ENCODE measurements at places on chromosomes 2 and 18.

DNA sequence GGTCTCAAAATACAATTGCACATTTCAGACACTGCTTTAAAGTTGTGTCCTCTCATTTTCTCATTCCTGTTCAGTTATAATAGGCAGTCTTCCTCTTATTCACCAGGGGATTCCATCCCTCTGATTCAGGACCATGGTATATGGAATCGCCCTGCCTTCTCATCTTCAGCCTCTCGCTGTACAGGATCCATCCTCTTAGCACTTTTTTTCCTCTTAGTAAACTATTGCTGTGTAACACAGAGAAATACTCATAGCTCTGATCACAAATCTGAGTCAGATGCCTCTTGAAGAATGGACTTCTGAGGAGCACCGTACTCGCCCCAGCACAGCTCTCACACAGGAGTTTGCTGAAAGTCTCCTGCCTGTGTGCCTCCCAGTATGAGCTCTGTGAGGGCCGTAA, 11.3 kb downstream of the RMP24 start:
- no peak for DNase-seq

DNA sequence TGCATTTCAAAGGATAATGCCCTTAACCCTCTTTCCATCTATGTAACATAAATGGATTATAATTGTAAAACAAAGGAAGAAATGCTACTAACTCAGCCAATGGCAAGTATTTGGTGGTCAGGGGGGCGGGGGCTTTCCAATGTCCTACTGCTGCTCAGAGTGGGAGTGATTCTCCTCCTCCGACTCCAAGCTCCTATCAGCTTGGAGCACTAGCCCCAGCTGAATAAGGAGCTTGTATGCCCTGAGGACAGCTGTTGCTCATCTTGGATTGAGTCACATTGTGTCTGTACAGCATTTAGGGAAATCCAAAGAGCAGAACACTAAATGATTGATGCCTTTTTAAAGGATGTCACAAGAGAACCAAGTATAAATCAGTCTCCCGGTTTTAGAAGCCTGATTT, 105.6 kb upstream of the ZNF521 start:
- no peak for DNase-seq

DNA sequence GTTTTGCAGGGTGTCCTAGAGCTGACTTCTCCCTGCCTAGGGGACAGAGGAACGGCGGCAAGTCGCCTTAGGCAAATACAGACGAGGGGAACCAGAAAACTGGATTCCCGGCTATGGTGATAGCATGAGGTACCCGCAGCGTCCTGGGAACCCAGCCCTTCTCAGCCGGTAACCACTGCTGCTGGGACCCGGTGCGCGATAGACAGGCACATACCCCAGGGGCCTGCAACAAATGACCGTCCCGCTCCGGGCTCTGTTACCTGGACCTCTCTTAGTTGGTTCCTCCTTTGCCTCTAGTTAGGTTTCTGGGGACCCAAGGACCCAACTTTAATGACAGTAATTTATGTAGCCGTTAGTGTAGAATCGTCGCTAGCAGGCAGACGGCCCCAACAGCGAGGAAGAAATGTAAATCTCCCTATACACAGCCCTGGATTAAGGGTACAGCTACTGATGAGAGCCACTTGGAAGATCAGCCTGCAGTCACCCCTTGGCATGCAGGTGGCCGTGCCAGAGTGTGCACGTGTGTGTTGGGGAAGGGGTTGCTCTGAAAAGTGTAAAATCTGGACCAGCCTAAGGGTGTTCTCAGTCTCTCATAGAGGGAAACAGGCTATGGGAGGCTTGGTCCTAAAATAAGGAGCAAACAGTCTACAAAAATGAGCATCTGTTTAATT, 819 bp upstream of the SERPINE2 start:
- no peak for DNase-seq

DNA sequence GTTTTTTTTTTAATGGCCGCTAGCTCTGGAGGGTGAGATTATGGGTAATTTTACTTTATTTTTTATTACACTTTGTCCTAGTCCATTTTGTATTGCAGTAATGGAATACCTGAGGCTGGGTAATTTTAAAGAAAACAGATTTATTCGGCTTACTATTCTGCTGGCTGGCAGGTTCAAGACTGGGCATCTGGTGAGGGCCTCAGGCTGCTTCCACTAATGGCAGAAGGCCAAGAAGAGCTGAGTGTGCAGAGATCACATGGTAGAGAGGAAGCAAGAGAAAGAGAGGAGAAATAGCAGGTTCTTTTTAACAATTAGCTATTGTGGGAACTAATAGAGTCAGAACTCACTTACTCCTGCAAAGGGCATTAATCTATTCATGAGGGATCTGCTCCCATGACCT, 52.4 kb upstream of the ARHGAP28 start:
- DNase-seq: no peak

GRCh38 chr2:86476092-86476491, 34.9 kb downstream of the KDM3A start:
- peak; percentile 30 for DNase-seq

DNA sequence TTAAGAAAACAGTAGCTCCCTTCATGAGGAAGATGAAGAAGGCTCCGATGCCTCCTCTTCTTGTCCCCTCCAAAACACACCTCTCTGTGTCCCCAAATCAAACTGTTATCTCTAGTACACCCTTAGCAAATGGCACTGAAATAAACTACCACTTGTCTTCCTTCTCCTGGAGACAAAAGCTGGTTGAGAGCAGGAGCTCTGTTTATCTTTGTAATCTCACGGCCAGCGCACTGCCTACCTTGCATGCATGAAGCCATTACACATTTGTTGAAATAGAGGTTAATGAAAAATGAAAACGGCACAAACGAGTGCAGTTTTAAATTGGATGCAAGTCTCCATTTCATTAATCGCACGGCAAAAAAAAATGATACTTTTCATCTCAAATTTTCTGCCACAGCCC, 113.7 kb downstream of the EPB41L3 start:
- DNase-seq: no peak

GRCh38 chr2:229270551-229271410, at the start of gene PID1:
Gene PID1 (minus strand): TSS chr2:229271287. CDS start chr2:229271043, 244 bp downstream.
- DNase-seq: peak; percentile 71

GRCh38 chr2:54809819-54810218, 86.4 kb downstream of the EML6 start:
- DNase-seq: no peak

DNA sequence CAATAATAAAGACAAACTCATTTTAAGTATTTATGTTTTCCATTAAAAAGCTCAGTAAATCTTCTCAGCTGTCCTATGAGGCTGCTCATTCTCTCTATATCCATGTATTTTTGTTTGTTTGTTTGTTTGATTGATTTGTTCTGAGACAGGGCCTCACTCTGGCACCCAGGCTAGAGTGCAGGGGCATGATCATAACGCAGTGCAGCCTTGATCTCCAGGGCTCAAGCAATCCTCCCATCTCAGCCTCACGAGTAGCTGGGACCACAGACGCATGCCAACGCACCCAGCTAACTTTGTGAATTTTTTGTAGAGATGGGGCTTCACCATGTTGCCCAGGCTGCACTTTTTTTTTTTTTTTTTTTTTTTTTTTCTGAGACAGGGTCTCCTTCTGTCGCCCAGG, 5.6 kb downstream of the STRN start:
- no peak for DNase-seq

GRCh38 chr2:238585836-238586821, 159.4 kb downstream of the ASB1 start:
- DNase-seq: no peak

DNA sequence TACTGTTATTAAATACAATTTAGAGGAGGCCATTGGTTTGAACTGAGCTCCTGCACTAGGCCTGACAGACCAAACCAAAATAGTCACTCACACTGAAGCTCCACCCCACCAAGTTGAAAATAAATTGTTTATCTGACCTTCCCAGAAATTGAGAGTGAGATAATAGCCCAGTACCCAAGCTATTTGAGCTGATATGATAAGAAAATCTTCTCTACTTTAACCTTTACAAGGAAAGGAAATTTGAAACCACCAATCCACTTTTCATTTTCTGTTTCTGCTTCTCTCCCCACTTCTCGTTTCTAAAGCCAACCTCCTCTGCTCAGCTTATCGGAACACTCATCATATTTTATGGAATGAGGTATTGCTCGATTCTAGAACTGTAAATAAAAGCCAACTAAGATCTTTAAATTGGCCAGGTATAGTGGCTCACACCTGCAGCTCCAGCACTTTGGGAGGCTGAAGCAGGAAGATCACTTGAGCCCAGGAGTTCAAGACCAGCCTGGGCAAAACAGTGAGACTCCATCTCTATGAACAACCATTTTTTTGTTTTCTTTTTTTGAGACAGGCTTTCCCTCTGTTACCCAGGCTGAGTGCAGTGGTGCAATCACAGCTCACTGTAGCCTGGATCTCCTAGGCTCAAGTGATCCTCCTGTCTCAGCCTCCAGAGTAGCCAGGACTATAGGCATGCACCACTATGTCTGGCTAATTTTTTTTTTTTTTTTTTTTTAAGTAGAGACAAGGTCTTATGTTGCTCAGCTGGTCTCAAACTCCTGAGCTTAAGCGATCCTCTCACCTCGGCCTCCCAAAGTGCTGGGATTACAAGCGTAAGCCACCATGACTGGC, 13.3 kb upstream of the GALM start:
- no peak for DNase-seq

Measured in hepatic stellate cell (primary cell).